ENCODE measurements at places on chromosomes 5 and 9. TPM values are rescaled to one million over a fixed set of nuclear protein-coding genes. Genes with fewer than 3 reads are reported as not detected.

Gene SNCB
- total RNA-seq: not detected

Gene OSMR
- total RNA-seq: not detected

Gene STOML2
- total RNA-seq: 35.7 TPM

Gene GABRA1
- total RNA-seq: not detected

Gene PCDHA1
- not detected for total RNA-seq

Gene SPINK4
- not detected for total RNA-seq

Gene PPP3R2
- not detected for total RNA-seq

DNA sequence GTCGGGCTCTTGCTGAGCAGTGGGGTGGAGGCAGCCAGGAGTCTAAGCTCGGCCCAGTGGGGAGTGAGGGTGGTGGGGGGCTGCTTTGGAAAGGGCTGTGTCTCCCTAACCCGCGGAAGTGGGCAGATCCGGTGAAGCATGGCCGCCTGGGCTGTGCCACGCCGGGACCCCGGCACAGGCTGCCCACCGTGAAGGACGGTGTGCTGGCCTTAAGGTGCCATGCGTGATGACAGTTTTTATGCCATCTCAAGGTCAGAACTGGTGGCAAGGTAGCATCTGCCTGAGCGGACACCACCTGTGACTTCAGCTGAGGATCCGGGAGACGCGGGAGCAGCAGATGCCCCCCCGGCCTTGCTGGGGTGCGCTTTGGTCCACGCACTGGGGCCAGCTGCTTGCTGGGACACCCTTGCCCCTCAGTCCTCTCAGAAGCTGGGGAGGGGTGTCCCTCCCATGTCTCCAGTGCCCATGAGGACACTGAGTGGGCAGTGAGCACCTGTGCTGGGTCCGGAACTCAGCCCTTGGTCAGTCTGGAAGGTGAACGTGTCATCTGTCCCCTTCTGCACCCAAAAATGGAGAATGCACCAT lies 53.9 kb downstream of the AHRR start:
- no peak overlapping the region for H3K27ac ChIP-seq
- peaks cover 10% of the 10 kb centered on the region for H3K4me1 ChIP-seq
- no peak overlapping the region for H3K4me3 ChIP-seq
- H3K27me3 ChIP-seq: no peaks in the 10 kb centered on the region
- no peak for DNase-seq

DNA sequence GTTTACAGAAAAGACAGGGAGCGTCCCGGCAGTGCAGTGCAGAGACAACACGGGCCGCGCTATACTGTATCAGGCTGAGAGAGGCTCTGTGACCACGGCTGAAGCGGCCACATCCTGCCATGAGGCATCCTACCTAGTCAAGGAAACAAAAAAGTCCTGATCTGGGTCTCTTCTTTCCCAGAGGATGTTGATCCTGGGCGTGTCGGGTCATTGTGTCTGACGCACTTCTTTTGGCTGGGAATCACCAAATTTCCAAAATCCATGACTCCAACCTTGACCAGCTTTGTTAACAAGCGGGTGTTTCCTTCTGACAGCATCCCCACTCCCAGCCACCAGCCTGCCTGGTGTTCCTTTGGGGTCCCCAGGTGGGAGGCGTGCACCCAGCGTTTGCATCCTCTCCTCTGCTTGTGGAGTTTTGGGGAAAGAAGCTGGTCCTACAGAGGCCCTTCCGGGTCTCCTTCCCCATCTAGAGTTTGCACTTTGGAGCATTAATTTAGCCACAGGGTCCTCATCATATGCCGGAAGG lies 91.4 kb upstream of the RAI14 start:
- no peak for DNase-seq
- no peak overlapping the region for H3K4me3 ChIP-seq
- H3K36me3 ChIP-seq: no peaks in the 10 kb centered on the region
- no peaks in the 10 kb centered on the region for H3K27me3 ChIP-seq

- no peaks in the 10 kb centered on the region for H3K4me1 ChIP-seq
- no peak for DNase-seq
- H3K27me3 ChIP-seq: no peaks in the 10 kb centered on the region
- no peaks in the 10 kb centered on the region for H3K36me3 ChIP-seq
Observed at GRCh38 chr5:60744682-60745081, 44.7 kb upstream of the DEPDC1B start.

DNA sequence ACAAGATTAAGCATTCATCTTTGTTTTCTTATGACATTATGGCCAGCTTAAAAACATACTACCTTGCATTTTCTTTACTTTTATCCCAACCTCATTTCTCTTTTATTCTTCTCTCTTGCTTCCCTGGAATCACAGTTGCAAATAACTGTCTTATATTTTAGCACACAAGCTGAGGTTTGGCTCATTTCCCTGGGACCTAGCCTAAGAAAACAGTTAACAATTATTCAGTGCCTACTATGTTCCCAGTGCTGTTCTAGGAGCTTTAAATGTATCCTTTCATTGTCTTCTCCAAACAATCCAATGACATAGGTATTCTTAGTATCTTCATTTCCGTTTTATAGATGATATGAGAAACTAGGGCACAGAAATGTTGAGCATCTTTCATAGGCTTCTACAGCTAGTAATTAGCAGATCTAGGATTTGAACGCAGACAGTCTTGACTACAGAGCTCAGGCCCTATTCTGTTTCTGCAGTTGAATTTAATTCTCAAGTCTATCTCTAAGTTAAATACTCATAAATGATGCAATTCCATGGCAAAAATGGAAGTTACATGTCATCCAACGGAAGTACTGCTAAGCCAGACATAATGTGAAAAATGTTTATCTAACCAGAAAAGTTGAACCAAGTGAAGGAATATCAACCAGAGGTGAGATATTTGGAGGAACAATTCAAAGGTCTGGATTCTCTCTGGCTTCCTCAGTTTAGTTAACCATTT lies 52.3 kb upstream of the MTAP start:
- no peak for DNase-seq
- H3K4me1 ChIP-seq: no peaks in the 10 kb centered on the region
- H3K27me3 ChIP-seq: peaks cover 10% of the 10 kb centered on the region
- H3K4me3 ChIP-seq: no peak overlapping the region
- H3K27ac ChIP-seq: no peak overlapping the region
- no peaks in the 10 kb centered on the region for H3K36me3 ChIP-seq

- no peak for DNase-seq
- no peak overlapping the region for H3K4me3 ChIP-seq
- H3K27me3 ChIP-seq: peaks cover 38% of the 10 kb centered on the region
- no peaks in the 10 kb centered on the region for H3K4me1 ChIP-seq
- no peak overlapping the region for H3K27ac ChIP-seq
Observed at GRCh38 chr5:181061645-181062044, 21.6 kb downstream of the BTNL9 start.

DNA sequence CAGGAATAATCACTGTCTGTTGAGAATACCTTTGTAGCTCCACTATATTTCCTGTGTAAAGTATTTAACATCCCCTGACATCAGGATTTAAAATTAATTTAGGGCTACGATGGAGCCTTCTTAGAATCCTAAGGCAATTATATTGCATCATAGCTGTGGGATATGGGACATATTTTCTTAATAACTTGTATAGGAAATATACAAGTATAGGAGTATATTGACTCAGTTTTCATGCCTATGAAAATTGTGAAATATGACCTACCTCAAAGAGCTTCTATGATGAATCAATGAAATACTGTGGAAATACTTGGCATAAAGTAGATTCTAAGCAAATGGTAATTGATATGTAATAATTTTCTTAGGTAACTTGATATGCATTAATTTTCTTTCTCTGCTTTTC lies 221.0 kb upstream of the KLF4 start:
- no peak overlapping the region for H3K4me3 ChIP-seq
- no peak for DNase-seq
- H3K27me3 ChIP-seq: no peaks in the 10 kb centered on the region
- no peaks in the 10 kb centered on the region for H3K4me1 ChIP-seq

GRCh38 chr9:133545494-133546286 lies 11.2 kb downstream of the ADAMTSL2 start:
- no peaks in the 10 kb centered on the region for H3K27me3 ChIP-seq
- DNase-seq: no peak
- H3K4me1 ChIP-seq: no peaks in the 10 kb centered on the region
- no peak overlapping the region for H3K4me3 ChIP-seq
- no peaks in the 10 kb centered on the region for H3K36me3 ChIP-seq
